ENCODE measurements at places on chromosomes 3 and 15.
A peak's percentile ranks its signal among the peaks of the same experiment; 100 is the strongest.

GRCh38 chr3:159146856-159147435 lies 345.1 kb downstream of the MFSD1 start:
- DNase-seq = no peak

DNA sequence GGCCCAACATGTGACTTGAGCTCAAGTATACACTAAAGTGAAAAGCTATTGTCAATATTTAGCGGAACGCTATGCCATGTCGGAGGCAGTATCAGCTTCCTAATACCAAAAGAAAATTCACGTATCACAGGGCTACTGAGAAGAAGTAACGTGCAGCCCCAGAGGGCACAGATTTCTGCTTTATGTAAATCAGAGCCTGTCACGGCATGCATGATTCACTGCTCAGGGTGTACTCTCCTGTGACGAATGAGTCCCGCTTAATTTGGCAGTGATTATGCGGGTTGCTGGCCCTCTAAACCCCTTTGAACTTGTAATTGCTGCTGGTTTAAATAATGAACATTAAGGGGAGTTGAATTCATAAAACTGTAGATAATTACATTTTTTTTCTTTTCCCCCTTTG lies 85.3 kb downstream of the MEIS2 start:
- DNase-seq = peak; percentile 14

GRCh38 chr3:101027286-101027685 lies 34.1 kb upstream of the ABI3BP start:
- DNase-seq = no peak

- DNase-seq = no peak
Observed at GRCh38 chr3:58317811-58318210, 11.5 kb downstream of the HTD2 start.
